Tibial nerve (tissue), 4 donors: ENCODE measurements at places on chromosomes 13 and 19.

DNA sequence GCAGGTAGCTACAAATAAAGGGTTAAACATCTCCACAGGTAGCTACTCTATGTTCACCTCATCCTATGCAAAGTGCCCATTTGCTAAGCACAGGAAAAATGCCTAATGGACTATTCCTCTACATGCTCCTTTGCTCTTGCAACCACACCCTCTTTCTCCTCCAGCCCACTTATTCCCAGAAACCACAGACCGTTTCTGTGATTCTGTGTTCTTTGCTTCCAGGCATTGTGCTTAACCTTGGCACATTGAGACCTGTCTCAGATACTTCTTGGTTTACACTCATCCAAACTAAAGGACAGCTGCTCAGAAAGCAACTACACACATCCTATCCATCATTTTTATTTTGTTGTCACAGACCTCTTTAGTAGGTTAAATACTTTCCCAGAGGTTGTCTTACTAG lies 785.0 kb upstream of the MIR17HG start:
- H3K27me3 ChIP-seq: no peaks in the 10 kb centered on the region
- no peaks in the 10 kb centered on the region for H3K36me3 ChIP-seq
- H3K27ac ChIP-seq: no peak overlapping the region
- DNase-seq: no peak
- no peaks in the 10 kb centered on the region for H3K4me1 ChIP-seq

DNA sequence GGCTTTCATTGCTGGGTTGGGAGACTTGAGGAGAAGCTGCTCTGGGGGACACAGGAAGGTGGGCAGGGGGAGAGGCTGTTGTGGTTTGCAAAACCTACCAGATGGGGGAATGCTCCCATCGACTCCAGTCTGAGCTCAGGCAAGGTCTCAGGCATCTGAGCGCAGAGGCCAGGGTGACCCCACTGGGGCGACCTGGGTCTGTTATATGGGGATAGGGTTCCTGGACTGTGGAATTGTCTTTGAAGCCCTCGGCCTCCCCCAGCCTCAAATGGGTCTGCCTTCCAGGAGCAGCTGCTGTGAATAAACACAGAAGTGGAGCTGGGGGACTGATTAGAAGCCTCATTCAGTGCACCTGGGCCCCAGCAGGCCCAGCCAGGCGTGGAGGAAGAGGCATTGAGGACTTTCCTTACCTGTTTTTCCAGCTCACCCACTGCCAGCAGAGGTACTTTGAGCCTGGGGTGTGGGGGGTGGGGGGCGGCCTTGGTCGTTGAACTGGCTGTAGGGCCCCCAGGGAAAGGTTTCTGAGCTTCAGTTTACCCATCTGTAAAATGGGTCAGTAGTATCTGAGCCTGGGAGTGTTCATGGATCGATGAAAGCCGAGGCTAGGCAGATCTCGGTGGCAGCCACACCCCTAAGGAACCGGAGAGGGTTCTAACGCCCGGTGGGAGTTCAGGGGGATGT lies 1.4 kb downstream of the CERS4 start:
- peaks cover 8% of the 10 kb centered on the region for H3K4me1 ChIP-seq
- peak overlapping the region; percentile 86 for H3K4me3 ChIP-seq
- no peaks in the 10 kb centered on the region for H3K27me3 ChIP-seq
- DNase-seq: no peak
- no peaks in the 10 kb centered on the region for H3K36me3 ChIP-seq

- no peak for DNase-seq
- H3K27me3 ChIP-seq: no peaks in the 10 kb centered on the region
- no peak overlapping the region for H3K4me3 ChIP-seq
- no peaks in the 10 kb centered on the region for H3K4me1 ChIP-seq
- no peak overlapping the region for H3K27ac ChIP-seq
These were observed 173.1 kb downstream of the POU4F1 start for GRCh38 chr13:78430166-78430791.

DNA sequence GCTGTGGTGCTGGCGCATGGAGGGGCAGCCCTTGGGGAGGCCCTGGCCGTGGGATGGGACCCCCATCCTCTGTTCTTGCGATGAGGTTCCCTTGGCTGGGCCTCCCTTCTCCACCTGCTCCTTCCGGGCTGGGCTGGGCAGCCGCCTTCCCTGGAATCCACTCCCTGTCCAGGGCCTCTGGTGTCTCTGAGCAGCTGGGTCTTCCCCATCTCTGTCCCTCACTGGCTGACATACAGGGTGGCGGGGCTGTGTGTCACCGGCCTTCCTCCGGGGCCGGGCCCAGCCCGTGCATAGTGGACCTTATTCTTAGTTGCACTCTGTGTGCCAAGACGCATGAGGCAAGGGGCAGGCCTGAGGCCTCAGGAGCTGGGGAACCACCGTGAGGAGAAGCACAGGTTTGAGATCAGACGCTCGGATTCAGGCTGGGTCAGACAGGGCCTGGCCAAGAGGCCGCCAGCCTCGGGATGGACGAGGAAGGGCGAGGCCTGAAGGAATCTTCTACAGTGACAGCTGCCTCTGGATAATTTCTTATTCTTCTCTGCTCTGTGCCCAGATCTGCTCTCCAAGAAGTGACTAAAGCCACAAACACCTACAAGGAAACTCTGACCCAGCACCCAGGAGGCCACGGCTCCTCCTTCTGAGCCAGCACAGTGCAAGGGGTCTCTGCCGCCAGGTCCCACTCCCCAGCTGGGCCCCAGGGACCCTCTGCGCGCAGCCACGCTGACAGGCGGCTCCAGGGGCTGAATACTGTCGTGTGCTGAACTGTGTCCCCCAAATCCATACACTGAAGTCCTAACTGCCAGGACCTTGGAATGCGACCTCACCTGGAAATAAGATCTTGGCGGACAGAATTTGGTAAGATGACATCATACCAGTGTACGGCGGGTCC lies 11.0 kb downstream of the SGTA start:
- no peak for DNase-seq
- H3K4me1 ChIP-seq: peaks cover 13% of the 10 kb centered on the region
- no peaks in the 10 kb centered on the region for H3K27me3 ChIP-seq
- no peak overlapping the region for H3K27ac ChIP-seq
- H3K4me3 ChIP-seq: no peak overlapping the region
- H3K36me3 ChIP-seq: peaks cover under 1% of the 10 kb centered on the region

DNA sequence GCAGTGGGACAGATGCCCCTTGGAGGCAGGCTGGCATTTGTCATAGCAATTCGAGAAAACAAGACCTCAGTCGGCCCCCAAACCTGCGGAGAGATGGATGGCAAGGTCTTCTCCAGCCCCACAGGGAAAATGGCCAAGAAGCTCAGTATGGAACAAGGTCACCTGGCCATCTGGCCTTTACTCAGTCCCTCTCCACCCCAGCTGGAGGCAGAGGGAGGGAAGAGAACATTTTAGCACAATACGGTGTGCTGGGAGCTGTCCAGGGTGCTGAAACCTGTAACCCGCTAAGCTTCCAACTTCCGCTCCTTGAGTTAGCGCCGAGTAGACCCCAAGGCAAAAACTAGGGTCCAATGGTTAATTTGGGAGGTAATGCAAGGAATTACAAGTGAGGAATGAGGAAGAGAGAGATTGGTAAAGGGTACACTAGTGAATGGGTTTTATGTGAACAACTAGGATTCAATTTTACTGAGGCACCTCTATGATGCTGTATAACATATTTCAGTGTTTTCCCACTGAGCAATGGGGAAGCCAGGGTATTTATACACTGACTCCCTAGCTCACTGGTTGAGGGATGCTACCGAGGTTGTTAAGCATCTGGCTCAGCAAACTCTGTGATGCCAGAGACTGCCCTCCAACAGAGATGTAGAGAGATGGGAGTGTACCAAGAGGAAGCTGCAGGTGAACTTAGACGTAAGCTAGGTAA lies 64.3 kb downstream of the CACNA1A start:
- no peak for DNase-seq
- no peak overlapping the region for H3K4me3 ChIP-seq
- no peak overlapping the region for H3K27ac ChIP-seq

DNA sequence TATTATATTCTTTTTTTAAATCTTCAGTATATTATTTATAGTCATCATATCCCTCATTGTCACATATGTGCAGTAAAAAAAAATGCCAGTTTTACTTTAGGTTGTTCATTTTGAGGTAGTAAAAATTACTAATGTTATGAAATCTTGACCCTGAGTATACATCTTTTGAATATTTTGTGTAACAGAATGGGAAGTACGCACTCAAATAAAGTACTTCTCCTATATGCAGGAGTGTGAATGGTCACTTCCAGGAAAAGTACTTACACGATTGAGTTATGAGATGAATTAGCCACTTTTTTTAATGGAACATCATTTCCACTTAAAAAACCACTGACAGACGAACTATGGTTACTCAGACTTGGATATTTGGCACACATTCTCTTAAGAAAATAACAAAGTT lies 58.5 kb downstream of the C13orf42 start:
- DNase-seq: no peak
- no peak overlapping the region for H3K27ac ChIP-seq
- H3K36me3 ChIP-seq: no peaks in the 10 kb centered on the region
- H3K27me3 ChIP-seq: no peaks in the 10 kb centered on the region

DNA sequence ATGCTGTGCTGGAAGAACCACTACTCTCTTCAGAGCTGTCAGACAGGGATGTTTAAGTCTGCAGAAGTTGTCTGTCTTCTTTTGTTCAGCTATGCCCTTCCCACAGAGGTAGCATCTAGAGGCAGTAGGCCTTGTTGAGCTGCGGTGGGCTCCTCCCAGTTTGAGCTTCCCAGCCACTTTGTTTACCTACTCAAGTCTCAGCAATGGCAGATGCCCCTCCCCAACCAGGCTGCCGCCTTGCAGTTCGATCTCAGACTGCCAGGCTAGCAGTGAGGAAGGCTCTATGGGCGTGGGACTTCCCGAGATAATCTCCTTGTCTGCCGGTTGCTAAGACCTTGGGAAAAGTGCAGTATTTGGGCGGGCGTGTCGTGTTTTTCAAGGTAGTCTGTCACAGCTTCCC lies 42.1 kb upstream of the UQCRFS1 start:
- no peaks in the 10 kb centered on the region for H3K4me1 ChIP-seq
- no peak overlapping the region for H3K4me3 ChIP-seq
- DNase-seq: no peak
- H3K36me3 ChIP-seq: no peaks in the 10 kb centered on the region
- no peak overlapping the region for H3K27ac ChIP-seq

- H3K4me1 ChIP-seq: peaks cover 4% of the 10 kb centered on the region
- peak overlapping the region; percentile 86 for H3K27ac ChIP-seq
- peak overlapping the region; percentile 18 for H3K4me3 ChIP-seq
- DNase-seq: peak; percentile 65
These were observed 10.4 kb upstream of the ITM2B start for GRCh38 chr13:48222358-48223301.

DNA sequence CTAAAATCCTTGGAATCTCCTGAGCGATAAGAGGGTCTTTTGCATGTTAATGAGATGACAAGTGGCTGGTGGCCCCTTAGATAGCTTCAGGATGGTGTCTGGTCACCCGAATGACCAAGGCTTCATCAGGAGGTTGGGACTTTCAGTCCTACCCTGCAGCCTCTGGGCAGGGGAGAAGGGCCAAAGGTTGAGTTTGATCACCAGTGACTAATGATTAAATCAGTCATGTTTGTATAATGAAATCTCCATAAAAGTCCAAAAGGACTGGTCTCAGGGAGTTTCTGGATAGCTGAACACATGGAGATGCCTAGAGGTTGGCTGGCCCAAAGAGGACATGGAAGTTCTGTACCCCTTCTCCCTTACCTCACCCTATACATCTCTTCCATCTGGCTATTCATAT lies 316.2 kb downstream of the MTUS2 start:
- no peak overlapping the region for H3K4me3 ChIP-seq
- no peak for DNase-seq
- no peaks in the 10 kb centered on the region for H3K27me3 ChIP-seq
- no peak overlapping the region for H3K27ac ChIP-seq
- no peaks in the 10 kb centered on the region for H3K4me1 ChIP-seq

- H3K4me1 ChIP-seq: no peaks in the 10 kb centered on the region
- H3K36me3 ChIP-seq: no peaks in the 10 kb centered on the region
- DNase-seq: no peak
- H3K4me3 ChIP-seq: no peak overlapping the region
- H3K27me3 ChIP-seq: no peaks in the 10 kb centered on the region
These were observed 1321.8 kb upstream of the PCDH9 start for GRCh38 chr13:68551701-68552522.

DNA sequence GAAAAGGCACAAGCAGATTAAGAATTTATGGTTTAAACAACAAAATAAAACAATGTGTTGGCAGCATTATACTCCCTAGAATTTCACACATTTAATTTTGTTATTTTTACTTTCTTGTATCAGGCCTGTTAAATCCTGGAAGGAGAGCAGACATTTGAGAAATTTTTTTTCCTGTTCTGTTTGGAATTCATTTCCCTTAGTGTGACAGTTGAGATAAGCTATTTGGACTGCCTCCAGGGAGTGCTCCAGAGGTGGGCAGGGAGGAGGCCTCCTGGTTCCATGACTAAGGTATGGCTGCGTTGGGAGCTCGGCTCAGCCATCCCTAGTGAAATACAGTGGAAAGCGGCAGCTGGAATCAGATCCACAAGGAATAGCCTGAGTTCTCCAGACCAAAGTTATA lies 185.7 kb downstream of the KCNRG start:
- no peaks in the 10 kb centered on the region for H3K36me3 ChIP-seq
- no peaks in the 10 kb centered on the region for H3K27me3 ChIP-seq
- H3K4me3 ChIP-seq: no peak overlapping the region
- H3K27ac ChIP-seq: peak overlapping the region; percentile 10
- DNase-seq: no peak

DNA sequence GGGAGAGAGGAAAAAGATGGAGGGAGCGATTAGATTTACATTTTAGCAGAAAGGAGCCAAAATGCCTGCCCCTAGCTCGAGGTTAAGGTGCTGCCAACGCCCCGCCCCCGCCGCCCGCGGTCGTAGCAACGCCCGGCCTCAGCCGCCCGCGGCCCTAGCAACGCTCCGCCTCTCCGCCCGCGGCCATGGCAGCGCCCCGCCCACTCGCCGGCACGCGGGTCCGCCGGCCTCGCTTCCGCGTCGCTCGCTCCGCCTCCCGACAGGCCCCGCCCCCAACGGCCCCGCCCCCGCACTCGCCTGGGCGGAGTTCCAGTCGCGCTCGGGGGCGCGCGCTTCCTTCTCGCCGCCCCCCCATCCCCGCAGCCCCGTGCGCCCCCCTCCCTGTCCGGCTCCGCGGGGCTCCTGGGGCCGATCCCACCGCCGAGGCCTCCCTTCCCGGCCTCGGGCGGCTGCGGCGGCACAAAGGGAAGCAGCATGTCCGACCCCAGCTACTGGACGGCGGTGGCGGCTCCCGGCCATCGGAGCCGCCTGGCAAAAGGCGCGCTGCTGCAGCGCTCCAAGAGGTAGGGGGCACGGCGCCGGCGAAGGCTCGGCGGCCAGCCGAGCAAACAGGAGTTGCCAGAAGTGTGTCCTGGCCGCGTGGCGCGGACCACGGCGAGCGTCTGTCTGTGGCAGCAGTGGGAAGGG lies 20.3 kb downstream of the MAST3 start:
- peak overlapping the region; percentile 88 for H3K27ac ChIP-seq
- peaks cover 3% of the 10 kb centered on the region for H3K4me1 ChIP-seq
- H3K27me3 ChIP-seq: no peaks in the 10 kb centered on the region
- peak; percentile 78 for DNase-seq
- no peaks in the 10 kb centered on the region for H3K36me3 ChIP-seq
